H9 (cell line): ENCODE measurements at places on chromosomes 11 and 22. TPM values are rescaled to one million over a fixed set of nuclear protein-coding genes. Genes with fewer than 3 reads are reported as not detected.

Gene SRSF8
- total RNA-seq, result 22.5 and 25.1 TPM in 2 replicates

- DNase-seq, result no peak
These were observed 56.4 kb downstream of the ARFGAP3 start for GRCh38 chr22:42800451-42801251.

- no peak for DNase-seq
These were observed 42.5 kb downstream of the TMPRSS5 start for GRCh38 chr11:113663567-113663966.

- DNase-seq, result no peak
These were observed 22.1 kb downstream of the ASCL2 start for GRCh38 chr11:2248242-2248641.

Gene SCT
- total RNA-seq, result 1.8 and 2.3 TPM in 2 replicates

- no peak for DNase-seq
These were observed 5.4 kb upstream of the C11orf87 start for GRCh38 chr11:109416601-109417000.

DNA sequence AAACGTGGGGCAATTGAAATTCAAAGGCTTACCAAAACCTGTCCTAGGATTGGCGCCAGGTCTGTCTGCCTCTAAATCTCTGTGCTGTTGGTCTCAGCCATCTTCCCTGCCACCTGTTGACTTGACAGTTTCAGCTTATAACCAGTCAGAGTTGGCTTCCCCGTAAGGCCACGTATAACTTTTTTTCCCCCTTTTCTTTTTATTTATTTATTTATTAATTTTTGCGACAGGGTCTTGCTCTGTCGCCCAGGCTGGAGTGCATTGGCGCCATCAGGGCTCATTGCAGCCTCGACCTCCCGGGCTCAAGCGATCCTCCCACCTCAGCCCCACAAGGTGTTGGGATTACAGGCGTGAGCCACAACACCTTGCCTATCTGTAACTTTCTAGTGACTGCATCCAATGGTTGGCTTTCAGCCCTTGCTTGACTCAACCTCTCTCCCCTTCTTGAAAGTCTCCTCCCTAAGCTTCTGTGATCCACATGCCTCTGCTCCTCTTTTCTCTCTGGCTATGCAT, 1.4 kb upstream of the SYVN1 start:
- DNase-seq, result no peak

Gene C11orf68
- 14.0 and 15.7 TPM in 2 replicates for total RNA-seq

DNA sequence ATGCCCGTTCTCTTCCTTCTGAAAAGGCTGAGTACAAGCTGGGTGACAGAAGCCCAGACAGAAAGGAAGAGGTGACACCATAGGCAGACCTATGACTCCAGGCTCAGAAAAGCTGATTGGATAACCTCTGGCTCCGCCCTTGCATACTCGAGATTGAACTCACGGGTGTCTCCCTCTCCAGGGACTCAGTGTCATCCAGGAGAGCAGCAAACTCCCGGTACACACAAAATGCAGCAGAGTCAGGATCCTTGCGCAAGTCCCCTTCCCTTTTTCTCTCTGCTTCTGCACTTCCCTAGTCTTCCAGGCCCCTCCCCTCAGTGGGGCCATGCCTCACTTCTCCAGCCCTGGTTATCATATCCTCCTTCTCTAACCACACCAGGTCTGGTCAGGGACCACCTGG, 9.8 kb downstream of the SCN4B start:
- no peak for DNase-seq

GRCh38 chr11:96854425-96854824, 464.6 kb downstream of the JRKL start:
- no peak for DNase-seq
